ENCODE measurements at places on chromosomes 5 and 9.
A peak's percentile ranks its signal among the peaks of the same experiment; 100 is the strongest.

DNA sequence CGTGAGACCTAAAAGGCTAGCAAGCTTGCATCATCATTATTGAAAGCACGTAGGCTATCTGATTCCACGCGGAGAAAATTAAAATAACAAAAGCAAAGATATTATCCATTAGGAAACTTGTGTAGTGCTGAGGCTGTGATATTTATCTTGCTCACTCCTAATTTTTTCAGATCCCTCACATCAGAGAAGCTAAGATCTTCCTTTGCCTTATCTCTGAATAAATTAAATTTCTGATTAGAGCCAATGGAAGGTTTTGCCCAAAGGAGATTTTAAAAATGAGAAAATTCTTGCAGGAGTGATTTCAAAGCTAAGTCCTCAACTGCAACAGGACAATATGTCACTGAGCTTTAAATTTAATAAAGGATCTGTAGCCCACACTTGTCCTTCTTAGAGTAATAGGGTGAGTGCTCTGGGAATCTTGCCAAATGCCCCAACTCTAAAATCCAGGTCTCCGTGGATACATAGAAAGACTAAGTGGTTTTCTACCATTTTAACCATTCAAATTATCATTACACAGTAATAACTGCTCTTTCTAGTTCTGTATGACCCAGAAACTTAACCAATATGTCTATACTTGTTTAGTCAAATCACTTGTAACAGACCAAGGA, 295.0 kb downstream of the CAAP1 start:
- DNase-seq: no peak

- no peak for DNase-seq
These were observed 255.2 kb downstream of the TMEM167A start for GRCh38 chr5:82821846-82822633.

GRCh38 chr9:126916909-126917308, 2.3 kb downstream of the RALGPS1 start:
- DNase-seq: no peak

GRCh38 chr5:10660135-10660534, 96.3 kb downstream of the ANKRD33B start:
- no peak for DNase-seq

GRCh38 chr5:14929293-14930065, 57.9 kb upstream of the ANKH start:
- DNase-seq: no peak

- no peak for DNase-seq
These were observed 651 bp downstream of the TTC1 start for GRCh38 chr5:160009591-160009989.

GRCh38 chr5:135356522-135357318, 42.3 kb downstream of the MACROH2A1 start:
- DNase-seq: no peak

DNA sequence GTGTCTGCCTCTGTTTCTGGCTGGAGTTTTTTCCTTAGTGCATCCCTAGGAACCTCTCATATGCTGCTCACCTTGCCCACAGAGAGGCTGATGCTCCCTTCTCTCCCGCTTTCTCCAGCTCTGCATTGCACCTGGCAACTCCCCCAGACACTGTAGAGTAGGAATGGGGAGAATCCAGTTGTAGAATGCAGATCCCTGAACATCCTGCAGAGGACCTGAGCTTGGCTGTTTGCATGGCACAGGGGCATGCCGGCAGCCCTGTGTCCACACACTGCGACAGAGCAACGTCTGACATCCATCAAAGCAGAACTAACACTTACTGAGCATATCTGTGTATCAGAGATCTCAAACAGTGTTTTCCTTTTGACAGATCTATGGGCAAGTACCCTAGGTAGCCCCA, 19.9 kb downstream of the IDNK start:
- DNase-seq: no peak

GRCh38 chr5:149221326-149221725, 50.3 kb upstream of the AFAP1L1 start:
- no peak for DNase-seq

DNA sequence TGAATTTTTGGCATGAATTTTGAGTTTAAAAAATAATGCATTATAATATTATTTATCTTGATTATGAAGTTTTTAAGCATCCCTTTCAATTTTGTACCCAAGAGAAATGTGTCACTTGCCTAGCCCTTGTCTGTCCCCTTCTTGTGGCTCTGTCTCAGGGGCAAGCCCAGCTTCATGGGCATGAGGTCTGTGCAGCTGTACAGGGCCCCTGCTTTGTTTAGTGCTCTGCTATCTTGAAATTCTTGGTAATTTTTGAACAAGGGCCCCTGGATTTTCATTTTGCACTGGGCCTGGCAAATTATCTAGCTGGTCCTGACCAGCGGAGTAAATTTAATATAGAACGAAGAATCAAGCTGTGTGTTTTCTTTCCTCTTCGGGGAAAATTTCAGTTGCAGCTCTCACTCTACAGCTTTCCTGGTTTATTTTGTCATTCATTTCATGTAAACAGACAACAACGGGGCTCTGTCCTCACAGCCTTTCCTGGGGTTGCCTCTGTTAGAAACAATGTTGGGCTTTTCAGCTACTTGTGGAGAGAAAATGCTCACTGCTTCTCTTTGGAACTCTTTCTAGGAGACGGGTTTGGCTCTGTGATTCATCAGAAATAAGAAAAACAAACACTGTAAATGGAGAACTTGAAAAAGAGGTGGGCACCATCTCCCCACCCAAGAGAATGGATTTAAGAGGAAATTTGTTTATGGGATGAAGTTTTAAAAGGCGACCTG, 41.1 kb downstream of the LIX1 start:
- DNase-seq: no peak

DNA sequence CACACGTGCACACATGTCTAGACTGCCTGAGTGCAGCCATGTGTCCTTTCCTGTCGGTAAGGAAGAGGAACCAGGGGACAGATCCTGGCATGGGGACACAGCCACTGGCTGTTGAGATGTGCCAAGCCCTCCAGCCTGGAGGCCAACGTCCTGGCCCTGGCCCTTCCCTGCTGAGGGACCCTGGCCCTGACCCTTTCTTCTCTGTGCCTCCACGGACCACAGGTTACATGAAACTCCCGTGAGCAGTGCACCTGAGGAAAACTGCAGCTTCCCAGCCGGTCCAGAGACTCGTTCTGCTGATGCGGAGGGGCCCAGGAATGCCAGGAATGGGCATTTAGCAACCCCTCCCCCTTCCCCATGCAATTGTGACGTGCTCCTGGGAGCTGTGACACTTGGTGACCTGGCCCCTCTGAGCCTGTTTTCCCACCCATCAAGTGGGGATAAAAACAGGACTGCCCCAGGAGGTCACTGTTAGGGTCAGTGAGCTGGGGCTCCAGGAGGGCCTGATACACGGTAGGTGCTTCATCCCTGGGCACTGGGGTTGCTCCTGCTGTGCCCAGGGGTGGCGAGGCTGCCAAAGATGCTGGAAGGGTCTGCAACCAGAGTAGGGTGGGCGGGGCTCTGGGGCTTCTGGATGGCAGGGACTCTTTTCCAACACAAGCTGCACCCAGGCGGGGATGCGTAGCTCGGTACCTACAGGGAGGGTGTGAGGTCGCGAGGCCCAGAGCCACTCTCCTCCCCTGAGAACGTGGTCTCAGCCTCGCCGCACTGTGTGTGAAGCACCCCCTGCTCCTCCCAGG, 151.5 kb downstream of the C9orf50 start:
- no peak for DNase-seq

- DNase-seq: no peak
These were observed 746 bp upstream of the NPM1 start for GRCh38 chr5:171386861-171387344.

GRCh38 chr5:37900692-37901091, 60.9 kb upstream of the GDNF start:
- no peak for DNase-seq

- no peak for DNase-seq
These were observed 2.7 kb downstream of the EEIG1 start for GRCh38 chr9:127977884-127978647.

DNA sequence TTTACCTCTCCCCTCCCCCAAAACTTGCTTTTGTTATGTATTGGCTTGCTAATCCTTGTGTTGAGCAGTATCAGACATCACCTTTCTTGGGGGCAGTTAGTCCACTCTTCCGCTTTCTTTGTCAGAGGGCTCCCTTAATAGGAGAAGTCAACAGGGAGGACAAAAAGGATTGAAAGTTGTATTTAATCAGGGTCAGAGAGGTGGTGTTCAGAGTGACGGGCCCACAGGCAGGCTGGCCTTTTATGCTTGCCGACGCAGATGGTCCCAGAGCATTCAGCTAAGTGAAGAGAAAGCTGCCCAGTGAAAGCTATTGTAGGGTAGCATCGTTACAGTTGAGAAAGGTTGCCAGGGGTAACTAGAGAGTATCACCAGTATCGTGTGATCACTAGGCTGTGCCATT, 131.1 kb downstream of the ZCCHC7 start:
- no peak for DNase-seq

GRCh38 chr9:1870915-1871314, 144.2 kb upstream of the SMARCA2 start:
- DNase-seq: no peak

- no peak for DNase-seq
These were observed 53.8 kb downstream of the NR2F1 start for GRCh38 chr5:93636837-93637236.

- DNase-seq: no peak
These were observed 6.2 kb downstream of the NKD2 start for GRCh38 chr5:1014781-1015221.

DNA sequence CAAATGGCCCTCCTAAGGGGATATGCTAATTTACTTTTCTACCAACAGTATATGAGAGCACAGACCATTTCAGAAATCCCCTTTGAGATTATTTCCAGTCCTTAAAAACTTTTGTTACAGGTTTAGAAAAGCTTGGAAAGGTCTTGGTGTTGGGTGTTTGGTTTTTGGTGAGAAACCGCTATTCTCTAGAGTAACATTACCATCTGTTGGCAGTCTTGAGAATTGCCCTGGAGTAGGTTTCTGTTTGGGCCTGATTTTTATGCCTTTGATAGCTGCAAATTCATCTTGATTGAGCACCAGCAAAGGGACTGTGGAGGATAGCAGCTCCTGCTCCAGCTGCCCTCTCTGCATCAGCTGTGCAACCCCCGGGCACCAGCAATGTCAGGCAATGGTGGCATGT, 8.0 kb downstream of the NUDT2 start:
- no peak for DNase-seq

DNA sequence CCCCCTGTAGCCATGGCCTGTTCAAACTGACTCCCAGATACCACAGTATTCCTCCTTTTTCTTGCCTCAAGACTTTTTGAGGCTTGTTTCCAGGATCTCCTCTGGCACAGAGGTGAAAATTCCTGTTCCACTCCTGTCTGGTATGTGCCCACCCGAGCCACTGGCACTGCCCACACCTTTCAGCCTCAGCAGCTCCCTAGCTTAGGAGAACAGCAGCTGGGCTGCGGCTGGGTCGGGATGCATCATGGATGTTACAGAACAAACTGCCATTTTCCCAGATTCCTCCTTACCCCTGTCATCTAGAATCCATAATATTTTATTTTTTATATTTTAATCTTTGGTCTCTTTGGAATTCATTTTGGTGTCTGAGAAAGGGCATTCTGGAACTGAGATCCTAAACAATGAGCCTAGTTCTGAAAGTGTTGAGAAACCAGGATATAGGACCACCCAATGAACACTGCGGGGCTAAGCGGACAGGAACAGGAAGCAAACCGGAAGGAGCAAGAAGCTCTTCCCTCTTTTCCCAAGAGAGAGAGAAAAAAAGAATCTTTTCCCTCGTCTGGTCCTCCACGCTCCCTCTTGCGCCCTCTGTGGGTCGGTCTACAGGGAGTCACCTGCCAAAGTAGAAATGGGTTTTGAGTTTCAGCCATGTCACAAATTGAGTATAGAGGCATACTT, 12.5 kb downstream of the OR2S2 start:
- peak; percentile 26 for DNase-seq

GRCh38 chr5:132010645-132010988, 841 bp downstream of the ACSL6 start:
- DNase-seq: no peak

DNA sequence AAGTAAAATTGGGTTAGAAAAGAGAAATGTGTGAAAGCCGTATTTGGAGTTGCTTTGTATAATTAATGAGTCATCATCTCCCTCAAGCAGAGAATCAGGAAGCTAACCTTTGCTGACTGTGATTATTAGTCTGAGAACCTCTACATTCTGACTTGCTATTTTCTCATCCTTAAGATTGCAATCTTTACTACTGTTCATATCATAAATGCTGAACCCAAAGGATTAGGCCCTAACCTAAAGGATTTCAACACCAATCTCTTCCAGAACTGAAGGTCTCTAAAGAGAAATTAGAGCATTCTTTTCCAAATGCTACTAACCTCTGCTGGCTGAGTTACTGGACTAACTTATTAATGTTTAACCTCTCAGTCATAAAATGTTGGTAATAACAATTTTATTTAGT, 538.1 kb upstream of the MEF2C start:
- DNase-seq: no peak

DNA sequence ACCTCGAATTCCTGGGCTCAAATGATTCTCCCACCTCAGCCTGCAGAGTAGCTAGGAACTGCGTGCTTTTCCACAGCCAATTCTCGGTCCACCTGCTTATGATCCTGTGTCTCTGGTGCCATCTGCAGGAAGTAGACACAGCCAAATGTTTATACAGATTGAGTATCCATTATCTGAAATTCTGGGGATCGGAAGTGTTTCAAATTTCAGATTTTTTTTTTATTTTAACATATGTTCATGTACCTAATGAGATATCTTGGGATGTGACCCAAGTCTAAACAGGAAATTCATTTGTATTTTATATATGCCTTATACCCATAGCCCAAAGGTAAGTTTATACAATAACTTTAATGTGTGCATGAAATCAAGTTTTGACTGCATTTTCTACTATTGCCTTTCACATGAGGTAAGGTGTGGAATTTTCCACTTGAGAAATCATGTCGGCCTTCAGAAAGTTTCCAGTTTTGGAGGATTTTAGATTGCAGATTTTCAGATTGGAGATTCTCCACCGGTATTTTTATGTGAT, 89.5 kb downstream of the ESM1 start:
- DNase-seq: no peak

DNA sequence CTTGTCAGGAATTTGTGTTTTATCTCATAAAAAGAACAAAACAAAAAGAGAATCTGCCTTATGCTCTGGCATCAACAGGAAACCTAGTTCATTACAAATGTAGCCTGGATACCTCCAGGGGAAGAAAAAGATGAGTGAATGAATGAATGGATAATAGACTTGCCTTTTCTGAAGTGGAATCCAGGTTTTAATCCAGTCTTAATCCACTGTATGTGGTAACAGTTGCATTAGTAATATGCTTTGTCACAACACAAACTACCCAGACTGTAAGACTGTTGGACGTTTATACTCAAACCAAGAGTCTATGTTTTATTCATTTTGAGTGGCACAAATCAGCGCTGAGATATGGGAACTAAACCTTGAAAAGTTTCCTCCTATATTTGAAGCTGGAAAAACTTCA, 32.1 kb upstream of the MAP3K1 start:
- DNase-seq: no peak

GRCh38 chr9:91065231-91066041, 263.8 kb downstream of the SYK start:
- no peak for DNase-seq

- no peak for DNase-seq
These were observed 54.4 kb downstream of the ENTREP1 start for GRCh38 chr9:69379270-69379982.

- no peak for DNase-seq
These were observed 414.6 kb downstream of the BNC2 start for GRCh38 chr9:16455842-16456241.

Measured in stimulated activated CD8-positive, alpha-beta memory T cell treated with anti-CD3 and anti-CD28 coated beads, Interleukin-7, amount 100 ng/mL, for 4 hours (primary cell).